Smooth muscle cell of trachea (primary cell): ENCODE measurements at places on chromosomes 1 and 21. TPM values are rescaled to one million over a fixed set of nuclear protein-coding genes. Genes with fewer than 3 reads are reported as not detected.

The ARHGEF10L gene
- 17.2 and 35.1 TPM in 2 replicates for total RNA-seq

The CELA2A gene
- total RNA-seq: not detected in 2 replicates

The SLC16A4 gene
- total RNA-seq: 44.7 and 53.7 TPM in 2 replicates

The PPIE gene
- 30.3 and 47.6 TPM in 2 replicates for total RNA-seq

The TEX38 gene
- 0.29 TPM in 1 of 2 replicates, not detected in the other for total RNA-seq

The AUNIP gene
- 0.33 and 1.0 TPM in 2 replicates for total RNA-seq

The OR10R2 gene
- total RNA-seq: not detected in 2 replicates

The GJA5 gene
- total RNA-seq: 2.0 TPM in 1 of 2 replicates, not detected in the other

The OR2G6 gene
- total RNA-seq: not detected in 2 replicates

The KCNK2 gene
- 4.1 and 5.2 TPM in 2 replicates for total RNA-seq

The LTN1 gene
- 23.7 and 35.9 TPM in 2 replicates for total RNA-seq

The MYBPH gene
- total RNA-seq: 0.15 and 2.2 TPM in 2 replicates

The CNIH3 gene
- total RNA-seq: 15.7 and 18.4 TPM in 2 replicates

The SPRR2E gene
- not detected in 2 replicates for total RNA-seq

The ZSWIM5 gene
- 1.3 and 2.8 TPM in 2 replicates for total RNA-seq

The ACKR1 gene
- not detected in 2 replicates for total RNA-seq

The UBE2U gene
- total RNA-seq: not detected in 2 replicates

The RBM11 gene
- 0.58 TPM in 1 of 2 replicates, not detected in the other for total RNA-seq

The KLHDC7A gene
- total RNA-seq: not detected in 2 replicates

The VHLL gene
- not detected in 2 replicates for total RNA-seq

The HS2ST1 gene
- 36.1 and 53.1 TPM in 2 replicates for total RNA-seq

The PIGR gene
- total RNA-seq: not detected in 2 replicates

The KDM1A gene
- 99.7 and 113 TPM in 2 replicates for total RNA-seq

The PLEKHG5 gene
- 4.4 and 10.3 TPM in 2 replicates for total RNA-seq

The FCGR2B gene
- 0.15 TPM in 1 of 2 replicates, not detected in the other for total RNA-seq

The TCEA3 gene
- total RNA-seq: 9.7 and 36.9 TPM in 2 replicates

The LIN28A gene
- not detected in 2 replicates for total RNA-seq

The IGSF9 gene
- total RNA-seq: not detected in 2 replicates

The PAPPA2 gene
- total RNA-seq: 0.44 and 2.2 TPM in 2 replicates

The OR2L13 gene
- not detected in 2 replicates for total RNA-seq

The GCSAML gene
- not detected in 2 replicates for total RNA-seq

The LINGO4 gene
- not detected in 2 replicates for total RNA-seq

The KCNA3 gene
- total RNA-seq: 0.73 and 3.5 TPM in 2 replicates

The OR2L2 gene
- total RNA-seq: under 0.01 TPM in 1 of 2 replicates, not detected in the other

The S100A1 gene
- 0.17 TPM in 1 of 2 replicates, not detected in the other for total RNA-seq

The CCDC181 gene
- 0.50 and 1.0 TPM in 2 replicates for total RNA-seq

The SEC22B gene
- total RNA-seq: 66.5 and 71.1 TPM in 2 replicates

The AIRE gene
- total RNA-seq: under 0.01 TPM in 1 of 2 replicates, not detected in the other

The KRTAP10-6 gene
- not detected in 2 replicates for total RNA-seq

The BACE2 gene
- 30.6 and 33.3 TPM in 2 replicates for total RNA-seq

The PAQR6 gene
- total RNA-seq: 0.29 and 0.66 TPM in 2 replicates

The CFHR4 gene
- under 0.01 TPM in 1 of 2 replicates, not detected in the other for total RNA-seq

The RUNX1 gene
- 16.0 and 29.9 TPM in 2 replicates for total RNA-seq

The BEND5 gene
- total RNA-seq: 0.17 TPM in 1 of 2 replicates, not detected in the other

The SPRR2B gene
- not detected in 2 replicates for total RNA-seq

The NPL gene
- 1.3 and 2.8 TPM in 2 replicates for total RNA-seq

The ZNF593OS gene
- total RNA-seq: not detected in 2 replicates

The LCE1F gene
- total RNA-seq: not detected in 2 replicates

The IGSF5 gene
- not detected in 2 replicates for total RNA-seq
